Kidney (tissue), 22 donors: ENCODE measurements at places on chromosomes 2 and 18.

DNA sequence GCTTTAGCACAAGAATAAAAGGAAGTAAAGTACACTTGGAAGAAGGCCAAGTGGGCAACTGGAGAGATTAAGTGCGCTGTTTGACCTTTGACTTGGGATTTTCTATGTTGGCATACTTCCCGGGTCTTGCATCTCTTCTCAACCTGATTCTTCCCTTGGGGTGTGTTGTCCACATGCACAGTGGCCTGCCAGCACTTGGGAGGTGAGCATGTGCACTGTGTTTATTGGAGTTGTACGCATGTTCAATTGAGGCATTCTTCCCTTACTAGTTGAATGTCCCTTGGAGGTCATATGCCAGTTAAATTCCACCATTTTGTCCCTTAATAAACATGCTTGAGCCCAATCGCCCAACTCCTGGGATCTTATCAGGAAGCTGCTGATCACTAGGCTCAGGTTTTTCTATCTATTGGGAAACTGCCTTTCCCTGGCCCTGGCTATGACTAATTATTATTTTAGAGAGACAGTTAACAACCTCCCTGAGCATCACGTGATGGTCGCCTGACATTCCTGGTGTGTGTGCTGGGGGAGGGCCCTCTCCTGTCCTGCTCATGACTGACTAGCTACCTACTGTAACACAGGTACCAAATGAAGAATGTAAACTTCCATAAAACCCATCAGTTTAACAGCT lies 62.5 kb upstream of the RAPGEF4 start:
- DNase-seq = no peak

GRCh38 chr18:5962362-5962761 lies 67.0 kb upstream of the TMEM200C start:
- no peak for DNase-seq

DNA sequence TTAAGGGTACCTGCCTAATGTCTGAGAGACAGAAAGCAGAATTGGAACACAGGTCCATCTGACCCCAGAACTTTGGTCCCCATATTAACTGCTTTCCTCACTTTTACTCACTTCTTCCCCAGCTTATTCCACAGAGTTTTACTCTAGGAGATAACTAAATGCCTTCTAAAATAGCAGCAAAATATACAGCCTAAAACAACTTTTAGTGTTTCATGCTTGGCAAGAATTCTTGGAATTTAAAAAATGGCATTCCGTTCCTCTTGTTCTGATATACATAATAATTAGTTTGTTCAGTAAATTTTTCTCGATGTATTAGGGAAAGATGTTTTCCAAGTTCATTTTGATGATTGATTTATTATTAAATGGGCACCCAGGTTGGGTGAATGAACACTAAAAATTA lies 151.9 kb downstream of the FHOD3 start:
- DNase-seq = no peak

GRCh38 chr18:69985239-69985638 lies 37.6 kb upstream of the CD226 start:
- DNase-seq = no peak

DNA sequence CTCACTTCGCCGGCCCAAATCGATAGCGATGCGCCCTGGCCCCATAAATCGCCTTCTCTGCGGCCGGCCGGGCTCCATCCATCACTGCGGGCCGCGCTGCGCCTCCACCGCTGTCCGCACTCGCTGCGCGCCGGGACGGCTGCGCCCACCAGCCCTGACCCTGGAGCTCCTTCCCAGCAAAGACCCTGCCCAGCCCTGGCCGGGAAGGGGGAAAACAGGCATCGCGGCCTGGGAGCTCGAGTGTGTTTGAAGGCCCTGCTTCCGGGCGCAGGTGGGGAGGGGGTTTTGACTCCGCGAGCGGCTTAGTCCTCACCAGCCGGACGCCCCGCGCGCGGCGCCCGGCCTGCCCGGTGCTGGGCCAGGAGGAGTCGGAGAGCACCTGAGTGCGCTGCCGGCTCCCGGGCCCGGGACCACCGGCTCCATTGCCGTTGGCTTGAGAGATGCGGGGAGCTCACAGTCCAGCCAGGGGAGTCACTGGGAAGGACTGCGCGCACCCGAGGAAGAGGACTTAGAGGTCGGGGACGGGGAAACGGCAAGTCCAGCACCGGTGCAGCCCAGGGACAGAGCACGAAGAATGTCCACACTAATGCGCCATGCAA lies 1.1 kb downstream of the PAX8 start:
- DNase-seq = peak; percentile 69

DNA sequence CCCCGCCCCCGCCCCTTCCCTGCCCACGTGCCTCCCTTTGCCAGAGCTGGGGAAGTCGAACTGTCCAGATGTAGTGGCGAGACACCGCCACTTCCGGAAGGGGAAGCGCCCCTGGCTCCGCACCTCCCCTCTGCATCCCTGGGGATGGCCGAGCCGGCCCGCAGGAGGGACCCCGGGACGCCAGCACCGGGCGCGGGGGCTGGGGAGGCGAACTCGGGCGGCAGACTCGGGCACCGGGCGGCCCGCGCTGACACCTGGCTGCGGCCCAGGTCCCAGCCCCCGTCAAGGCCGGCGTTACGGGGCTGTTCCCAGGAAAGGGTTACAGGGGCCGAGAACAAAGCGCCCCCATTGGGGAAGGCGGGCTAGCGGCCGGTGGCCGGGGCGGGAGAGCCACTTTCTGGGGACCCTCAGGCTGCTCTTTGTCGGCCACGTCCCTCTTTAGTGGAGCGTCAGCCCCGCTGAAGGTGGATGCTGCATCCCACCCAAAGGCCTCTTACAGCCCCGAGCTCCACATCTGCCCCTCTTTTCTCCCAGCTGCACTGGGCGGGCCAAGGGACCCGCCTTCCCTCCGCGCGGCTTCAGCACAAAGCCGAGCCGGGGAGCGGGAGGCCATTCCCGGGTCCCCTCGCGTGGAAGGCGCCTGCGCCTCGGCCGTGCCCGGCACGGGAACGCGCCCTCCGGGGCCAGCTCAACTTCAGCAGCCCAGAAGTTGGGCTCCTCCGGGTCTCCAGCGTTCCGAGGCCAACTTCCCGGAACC lies 1.3 kb downstream of the SDC1 start:
- peak; percentile 87 for DNase-seq
